Activated CD8-positive, alpha-beta memory T cell treated with anti-CD3 and anti-CD28 coated beads for 36 hours (primary cell): ENCODE measurements at places on chromosomes 6 and 20. TPM values are rescaled to one million over a fixed set of nuclear protein-coding genes. Genes with fewer than 3 reads are reported as not detected.

RIPOR3 gene
- total RNA-seq, result not detected

CCM2L gene
- total RNA-seq, result not detected

ZNF341 gene
- total RNA-seq, result 4.3 TPM

MBOAT1 gene
- 11.6 TPM for total RNA-seq

AURKA gene
- 69.2 TPM for total RNA-seq

GGTLC1 gene
- not detected for total RNA-seq

HLA-DQB1 gene
- total RNA-seq, result 11.6 TPM

IL20RA gene
- total RNA-seq, result not detected

TINAG gene
- not detected for total RNA-seq

TREM2 gene
- total RNA-seq, result not detected

C20orf141 gene
- total RNA-seq, result not detected

PTCRA gene
- total RNA-seq, result not detected

GINS1 gene
- 35.2 TPM for total RNA-seq

DEFB124 gene
- total RNA-seq, result not detected
